ENCODE measurements at places on chromosomes 1 and 21. TPM values are rescaled to one million over a fixed set of nuclear protein-coding genes. Genes with fewer than 3 reads are reported as not detected.

Gene CACNA1S
- polyA plus RNA-seq = 0.05 TPM

Gene DTL
- 0.71 TPM for polyA plus RNA-seq

Gene LGR6
- polyA plus RNA-seq = 1.0 TPM

Gene TBX19
- 2.1 TPM for polyA plus RNA-seq

Gene ECM1
- 4.6 TPM for polyA plus RNA-seq

Gene NES
- 3.3 TPM for polyA plus RNA-seq

Gene GFI1
- 12.6 TPM for polyA plus RNA-seq

Gene ADAMTS4
- 3.0 TPM for polyA plus RNA-seq

Gene MATN1
- 0.27 TPM for polyA plus RNA-seq

Gene CATSPERE
- 1.3 TPM for polyA plus RNA-seq

Gene ITGB2
- 104 TPM for polyA plus RNA-seq

Gene PGLYRP4
- 6.1 TPM for polyA plus RNA-seq

Gene LMO4
- polyA plus RNA-seq = 57.0 TPM

Gene C8A
- 0.02 TPM for polyA plus RNA-seq

Gene OLIG2
- 0.02 TPM for polyA plus RNA-seq

Gene FMO4
- 6.9 TPM for polyA plus RNA-seq

Gene SHISAL2A
- polyA plus RNA-seq = 2.6 TPM

Gene CNIH3
- polyA plus RNA-seq = 2.2 TPM

Gene FCER1A
- polyA plus RNA-seq = 3.3 TPM

Gene OR2T35
- not detected for polyA plus RNA-seq

Gene TCEA3
- polyA plus RNA-seq = 5.5 TPM

Gene SNX7
- 10.3 TPM for polyA plus RNA-seq

Gene GATAD2B
- polyA plus RNA-seq = 11.9 TPM

Gene SLAMF7
- 17.6 TPM for polyA plus RNA-seq

Gene FABP3
- 31.9 TPM for polyA plus RNA-seq

Gene ACTL8
- polyA plus RNA-seq = 0.71 TPM

Gene TMEM69
- 28.8 TPM for polyA plus RNA-seq

Gene TSPEAR
- polyA plus RNA-seq = 0.07 TPM

Gene IFNLR1
- 1.3 TPM for polyA plus RNA-seq

Gene APCS
- polyA plus RNA-seq = 0.16 TPM

Data from thymus (tissue), 14 donors.